ENCODE measurements at places on chromosomes 7 and 10.

DNA sequence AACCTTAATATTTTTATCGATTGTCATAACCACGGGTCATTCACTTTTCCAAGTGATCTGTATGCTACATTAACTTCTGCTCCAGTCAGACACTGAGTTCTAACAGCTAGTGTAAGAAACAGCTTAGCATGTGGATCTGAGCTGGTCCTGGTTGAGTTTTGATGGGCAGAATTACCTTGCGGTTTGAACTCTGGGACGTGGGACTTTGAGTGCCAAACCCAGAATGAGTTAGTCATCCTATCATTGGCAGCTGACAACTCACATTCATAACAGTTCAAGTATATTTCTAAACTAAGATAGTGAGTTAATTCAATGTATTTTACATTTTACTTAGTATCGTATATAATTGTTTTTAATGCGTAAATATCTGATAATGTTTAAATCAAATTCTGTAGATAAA lies 43.2 kb downstream of the C7orf33 start:
- no peak for DNase-seq

DNA sequence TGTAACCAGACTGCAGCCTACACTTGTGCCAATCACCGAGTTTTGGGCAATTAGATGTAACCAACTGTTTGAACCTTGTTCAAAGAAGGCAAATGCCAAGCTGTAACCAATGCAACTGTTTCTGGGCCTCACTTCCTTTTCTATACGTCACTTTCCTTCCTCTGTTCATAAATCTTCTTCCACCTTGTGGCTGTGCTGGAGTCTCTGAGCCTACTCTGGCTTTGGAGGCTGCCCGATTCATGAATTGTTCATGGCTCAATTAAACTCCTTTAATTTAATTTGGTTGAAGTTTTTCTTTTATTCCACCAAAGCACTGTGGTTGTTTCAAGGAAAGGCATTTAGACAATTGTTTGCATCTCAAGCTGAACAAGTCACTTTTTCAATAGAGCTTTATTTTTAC lies 43.5 kb upstream of the UCN3 start:
- DNase-seq = no peak

GRCh38 chr7:8254667-8255066 lies 7.3 kb downstream of the ICA1 start:
- DNase-seq = no peak

GRCh38 chr7:154610903-154611302 lies 392.0 kb downstream of the PAXIP1 start:
- no peak for DNase-seq

DNA sequence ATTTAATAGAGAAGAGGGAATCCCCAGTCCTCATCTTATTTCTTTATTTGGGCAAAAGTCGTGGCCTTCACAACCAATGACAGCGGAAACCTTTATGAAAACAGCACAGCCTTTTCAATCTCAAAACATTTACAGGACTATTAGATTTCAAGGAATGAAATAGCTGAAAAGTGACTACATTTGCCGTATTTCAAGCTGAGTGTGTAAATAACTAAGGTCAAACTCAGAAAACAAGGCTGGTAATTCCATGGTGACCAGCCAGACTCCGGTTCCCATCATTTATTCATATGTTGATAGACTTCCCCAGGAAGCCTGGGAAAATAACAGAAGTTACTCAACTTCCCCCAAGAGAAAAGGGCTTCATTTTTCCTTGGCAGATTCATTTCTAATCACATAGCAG lies 457.3 kb upstream of the NFE2L3 start:
- DNase-seq = no peak

DNA sequence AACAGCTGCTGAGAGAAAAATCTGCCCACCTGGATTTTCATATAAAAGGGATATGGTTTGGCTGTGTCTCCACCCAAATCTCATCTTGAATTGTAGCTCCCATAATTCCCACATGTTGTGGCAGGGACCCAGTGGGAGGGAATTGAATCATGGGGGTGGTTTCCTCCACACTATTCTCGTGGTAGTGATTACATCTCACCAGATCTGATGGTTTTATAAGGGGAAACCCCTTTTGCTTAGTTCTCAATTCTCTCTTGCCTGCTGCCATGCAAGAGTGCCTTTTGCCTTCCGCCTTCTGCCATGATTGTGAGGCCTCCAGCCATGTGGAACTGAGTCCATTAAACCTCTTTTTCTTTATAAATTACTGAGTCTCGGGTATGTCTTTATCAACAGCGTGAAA lies 20.8 kb upstream of the MKI67 start:
- no peak for DNase-seq

GRCh38 chr10:63661347-63661746 lies 140.1 kb downstream of the REEP3 start:
- DNase-seq = no peak

DNA sequence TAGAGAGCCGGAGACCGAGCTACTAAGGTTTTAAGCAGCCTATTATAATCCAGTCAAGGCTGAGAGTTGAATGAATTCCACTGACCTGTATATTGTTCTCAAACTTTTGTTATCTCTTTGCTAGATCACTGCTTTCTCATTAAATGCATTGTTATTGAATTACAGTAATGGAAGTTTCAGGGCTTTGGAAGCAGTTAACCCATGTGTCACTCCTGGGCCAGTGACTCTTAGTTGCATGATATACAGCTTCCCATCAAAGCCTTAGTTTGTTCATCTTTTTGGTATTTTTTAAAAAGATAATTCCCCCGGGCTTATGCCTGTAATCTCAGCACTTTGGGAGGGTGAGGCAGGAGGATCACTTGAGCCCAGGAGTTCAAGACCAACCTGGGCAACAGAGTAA lies 55.4 kb upstream of the KIAA1217 start:
- no peak for DNase-seq

DNA sequence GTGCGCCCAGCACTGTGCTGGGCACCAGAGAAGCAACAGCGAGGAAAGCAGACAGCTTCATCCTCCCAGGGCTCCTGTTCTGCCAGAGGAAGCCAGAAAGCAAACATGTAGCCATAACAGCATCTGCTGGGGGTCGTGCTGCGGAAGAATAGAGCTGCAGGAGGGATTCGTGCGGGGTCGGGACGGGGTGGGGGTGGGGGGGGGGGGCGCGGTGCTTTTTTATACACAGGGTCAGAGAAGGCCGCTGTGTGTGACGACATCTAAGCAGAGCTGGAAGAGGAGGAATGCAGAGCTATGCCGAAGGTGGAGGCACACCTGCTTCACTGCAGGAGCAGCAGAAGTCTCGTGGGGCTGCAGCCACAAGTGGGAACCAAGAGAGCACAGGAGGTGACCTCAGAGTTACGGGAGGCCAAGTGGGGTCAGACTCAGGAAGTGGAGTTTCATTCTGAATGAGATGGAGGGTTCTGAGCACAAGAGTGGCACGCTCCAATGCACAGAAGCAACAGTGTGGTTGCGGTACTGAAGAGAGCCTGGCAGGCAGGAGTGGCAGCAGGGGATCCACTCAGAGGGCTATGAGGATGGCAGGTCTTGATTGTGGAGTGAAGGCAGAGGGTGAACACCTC lies 11.1 kb downstream of the PKD1L1 start:
- no peak for DNase-seq

- DNase-seq = no peak
Observed at GRCh38 chr7:158129037-158130022, 458.3 kb downstream of the PTPRN2 start.

- DNase-seq = no peak
Observed at GRCh38 chr10:127740596-127740995, 3.6 kb downstream of the FOXI2 start.

DNA sequence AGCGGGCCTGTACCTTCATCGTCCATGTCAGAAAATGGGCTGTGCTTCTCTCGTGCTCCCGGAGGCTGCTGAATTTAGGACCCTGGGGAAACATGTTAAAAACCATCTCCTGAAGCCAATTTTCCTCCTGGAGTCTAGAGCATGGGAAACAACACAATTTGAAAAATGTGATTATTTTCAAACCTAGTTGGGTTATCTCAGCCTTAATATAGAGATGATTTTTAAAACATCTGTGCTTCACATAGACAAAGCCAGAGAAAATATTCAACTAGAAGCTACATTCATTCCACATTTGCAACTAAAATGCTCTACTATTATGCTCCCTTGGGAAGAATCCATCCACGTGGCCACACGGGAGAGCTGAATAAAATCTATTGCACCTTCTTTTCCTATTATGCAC lies 225.9 kb upstream of the TMEM72 start:
- DNase-seq = no peak

DNA sequence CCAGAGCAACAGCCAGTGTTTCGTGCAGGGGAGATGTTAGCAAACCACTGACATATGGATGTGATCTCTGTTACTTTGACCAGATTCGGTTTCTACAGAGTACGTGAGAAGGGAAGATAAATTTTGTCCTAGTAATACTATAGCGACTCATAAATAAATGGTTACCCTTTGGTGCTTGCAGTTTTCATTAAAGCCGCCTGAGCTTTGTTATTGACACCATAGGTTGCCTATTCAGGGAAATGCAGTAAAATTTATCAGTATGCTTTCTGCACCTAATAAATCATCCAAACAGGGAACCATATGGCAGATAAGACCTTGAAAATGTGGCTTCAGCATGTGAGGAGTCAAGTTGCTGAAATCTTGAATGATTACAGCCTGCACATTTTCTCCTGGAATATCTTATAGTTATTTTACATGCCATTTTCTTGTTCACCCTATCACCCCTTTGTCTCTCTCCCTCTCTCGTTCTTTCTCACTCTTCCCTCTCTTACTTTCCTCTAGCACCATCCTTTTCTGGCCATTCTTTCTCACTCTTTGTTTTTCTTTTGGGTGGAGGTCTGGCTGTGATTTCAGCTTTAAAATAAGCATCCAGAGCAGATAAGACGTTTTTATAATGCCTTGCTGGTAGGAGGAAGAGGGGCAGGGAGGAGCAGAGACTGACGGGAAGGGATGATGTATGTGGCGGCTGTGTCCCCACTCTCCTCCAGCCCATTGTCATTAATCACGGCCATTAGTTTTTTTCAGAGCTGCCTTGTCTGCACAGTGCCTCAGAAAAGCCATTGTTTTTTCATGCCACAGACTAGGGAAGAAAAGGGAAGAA lies 182.5 kb downstream of the LRMDA start:
- no peak for DNase-seq

DNA sequence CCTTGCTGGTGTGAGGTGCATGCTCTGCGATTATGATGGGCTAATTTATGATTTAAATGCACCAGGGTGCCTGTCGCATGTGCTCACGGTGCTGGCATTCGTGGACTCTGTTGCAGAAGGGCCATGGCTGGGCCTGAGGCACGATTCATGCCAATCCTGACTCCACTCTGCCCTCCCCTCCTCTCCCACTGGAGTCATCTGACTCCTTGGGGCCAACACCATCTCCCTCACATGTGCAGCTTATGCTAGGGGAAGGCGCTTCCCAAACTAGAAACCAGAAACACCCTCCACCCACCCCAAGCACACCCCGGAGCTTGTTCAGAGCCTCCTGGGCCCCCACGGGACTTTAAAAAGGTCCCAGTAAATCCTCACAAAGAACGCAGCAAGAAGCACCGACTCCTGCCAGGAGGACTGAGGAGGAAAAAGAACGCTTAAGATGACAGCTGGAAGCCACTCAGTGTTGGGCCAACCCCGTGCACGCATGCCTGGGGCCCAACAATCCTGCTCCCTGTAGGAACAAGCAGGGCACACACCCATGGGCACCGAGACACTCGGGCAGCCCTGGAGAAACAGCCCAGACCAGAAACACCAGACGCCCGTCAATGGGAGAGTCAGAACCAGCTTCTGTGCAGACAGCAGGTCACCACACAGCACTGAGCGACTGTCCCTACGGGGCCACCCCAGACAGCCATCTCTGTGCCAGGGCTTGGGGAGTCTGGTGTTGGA lies 14.1 kb downstream of the BRI3 start:
- no peak for DNase-seq

DNA sequence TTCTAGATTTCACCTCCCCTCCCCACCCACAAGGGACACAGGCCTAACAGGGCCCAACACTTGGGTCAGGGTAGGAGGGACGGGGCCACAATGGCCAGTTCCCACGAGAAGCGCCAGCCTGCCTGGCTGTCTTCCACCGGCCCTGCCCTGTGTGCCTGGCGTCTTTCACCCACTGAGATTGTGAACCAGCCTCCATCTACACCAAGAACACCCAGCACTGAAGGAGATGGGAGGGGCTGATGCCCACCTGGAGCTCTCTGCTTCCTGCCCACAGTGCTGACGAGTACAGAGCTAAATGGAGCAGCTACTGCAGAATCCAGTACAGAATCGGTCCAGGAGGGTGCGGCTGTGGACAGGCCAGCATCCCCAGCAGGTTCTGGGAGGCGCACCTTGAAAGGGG lies 2.4 kb upstream of the ASIC3 start:
- DNase-seq = no peak
